ENCODE measurements at places on chromosomes 5 and 9.

- ATAC-seq: no peak
Observed at GRCh38 chr5:81401266-81401665, 7.3 kb upstream of the ACOT12 start.

- no peak for ATAC-seq
Observed at GRCh38 chr5:23027331-23027730, 174.2 kb upstream of the CDH12 start.

- ATAC-seq: no peak
Observed at GRCh38 chr5:180122875-180123274, 51.3 kb upstream of the RNF130 start.

GRCh38 chr5:376799-377325, 55.3 kb downstream of the AHRR start:
- no peak for ATAC-seq

GRCh38 chr9:6788162-6789016, 30.6 kb downstream of the KDM4C start:
- no peak for ATAC-seq

- ATAC-seq: no peak
Observed at GRCh38 chr5:93691997-93692396, 49.4 kb downstream of the POU5F2 start.

GRCh38 chr5:142007237-142007544, 5.6 kb downstream of the GNPDA1 start:
- ATAC-seq: no peak

GRCh38 chr9:130896233-130897014, at the start of gene QRFP:
Gene QRFP (minus strand): TSS chr9:130896812. CDS start chr9:130893838, 2,974 bp downstream.
- no peak for ATAC-seq

- ATAC-seq: no peak
Observed at GRCh38 chr9:37405350-37405749, 17.1 kb upstream of the GRHPR start.

- no peak for ATAC-seq
Observed at GRCh38 chr9:76628155-76628554, 136.1 kb upstream of the PCA3 start.

DNA sequence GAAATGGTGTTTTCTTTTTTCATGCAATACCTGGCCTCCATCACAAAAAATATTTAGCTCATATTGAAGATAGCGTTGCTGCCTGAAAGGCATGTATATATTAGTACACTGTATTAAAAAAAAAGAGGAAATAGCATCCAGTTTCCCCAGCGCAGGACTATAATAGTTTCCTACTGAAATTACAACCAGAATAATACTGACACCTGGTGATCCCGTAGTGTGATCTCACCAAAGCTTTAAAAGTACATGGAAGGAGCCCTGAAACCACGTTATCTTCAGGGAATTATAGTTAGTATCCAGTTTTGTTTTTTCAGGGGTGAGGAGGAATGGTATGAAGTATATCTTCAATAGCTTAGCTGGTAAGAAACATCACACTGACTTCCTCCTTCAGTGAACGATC, 264.9 kb downstream of the CD180 start:
- ATAC-seq: no peak

DNA sequence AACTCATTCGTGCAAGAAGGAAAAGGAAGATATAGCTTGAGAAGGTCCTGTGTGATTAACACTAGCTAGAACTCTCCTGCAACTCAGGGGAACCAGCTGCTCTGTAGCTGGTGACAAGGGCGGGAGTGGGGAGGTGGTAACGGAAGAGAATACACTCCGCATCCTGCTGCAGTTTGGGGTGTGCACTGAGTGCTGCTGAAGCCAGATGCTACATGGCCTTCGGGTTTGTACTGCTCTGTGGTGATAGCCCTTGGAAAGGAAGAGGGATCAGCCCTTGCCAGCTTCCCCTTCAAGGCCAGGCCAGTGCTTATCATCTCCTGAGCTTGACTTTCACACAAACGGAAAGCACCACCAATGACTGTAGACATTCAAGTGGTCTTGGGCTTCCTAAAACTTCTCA, 34.3 kb downstream of the FRMD3 start:
- ATAC-seq: no peak

- no peak for ATAC-seq
Observed at GRCh38 chr9:106479679-106480078, 383.3 kb upstream of the ZNF462 start.

DNA sequence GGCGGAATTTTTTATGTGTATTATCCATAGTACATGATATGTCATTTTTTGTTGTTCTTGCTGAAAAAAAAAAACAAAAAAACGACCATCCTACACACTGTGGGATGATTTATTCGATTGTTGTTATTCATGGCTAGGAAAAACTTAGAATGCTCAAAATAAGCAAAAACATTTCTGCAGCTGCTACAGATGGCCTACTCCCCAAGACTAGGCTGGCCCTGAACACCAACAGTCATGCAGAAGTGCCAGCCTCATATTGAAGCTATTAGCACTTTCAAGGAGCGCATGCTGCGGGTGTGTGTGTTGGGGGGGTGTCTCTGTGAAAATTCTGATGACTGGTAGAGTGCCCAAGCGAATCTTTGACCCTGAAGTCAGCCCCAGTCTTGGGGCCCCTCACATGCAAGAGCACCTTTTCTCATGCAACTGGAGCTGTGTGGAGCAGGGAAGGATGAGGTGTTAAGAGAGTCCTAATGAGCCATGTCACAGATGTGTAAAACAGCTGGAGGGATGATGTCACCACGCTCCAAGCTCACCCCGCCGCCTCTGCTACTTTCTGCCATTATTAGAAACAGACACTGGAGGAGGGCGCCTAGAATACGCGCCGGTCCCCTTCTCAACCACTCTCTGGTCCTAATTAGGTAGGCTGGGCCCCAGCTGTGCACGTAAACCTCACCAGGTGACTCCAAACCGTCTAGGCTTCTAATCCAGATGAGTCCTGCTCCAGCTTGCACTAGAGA, 61.0 kb upstream of the SMIM23 start:
- no peak for ATAC-seq

DNA sequence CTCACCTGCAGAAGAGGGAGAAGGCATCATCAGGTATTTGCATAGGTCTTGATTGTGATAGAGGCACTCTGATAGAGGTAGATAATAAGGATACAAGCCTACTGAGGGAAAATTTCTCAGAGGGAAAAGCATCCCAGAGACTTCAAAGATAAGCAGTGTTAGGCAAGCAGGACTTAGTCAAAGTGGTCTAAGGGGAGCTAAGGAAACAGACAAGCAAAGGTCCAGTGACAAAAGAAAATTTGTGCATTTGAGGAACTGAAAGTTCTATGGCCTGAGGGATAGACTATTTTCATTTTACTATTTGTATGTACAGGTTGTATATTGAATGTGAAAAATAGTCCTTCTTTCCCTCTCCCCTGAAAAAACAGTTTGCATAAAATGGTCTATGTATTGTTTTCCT, 27.4 kb downstream of the OXCT1 start:
- ATAC-seq: no peak

- no peak for ATAC-seq
Observed at GRCh38 chr9:36029765-36030528, 6.8 kb upstream of the RECK start.

GRCh38 chr5:138753794-138754698, 821 bp downstream of the CTNNA1 start:
- peak; percentile 40 for ATAC-seq

DNA sequence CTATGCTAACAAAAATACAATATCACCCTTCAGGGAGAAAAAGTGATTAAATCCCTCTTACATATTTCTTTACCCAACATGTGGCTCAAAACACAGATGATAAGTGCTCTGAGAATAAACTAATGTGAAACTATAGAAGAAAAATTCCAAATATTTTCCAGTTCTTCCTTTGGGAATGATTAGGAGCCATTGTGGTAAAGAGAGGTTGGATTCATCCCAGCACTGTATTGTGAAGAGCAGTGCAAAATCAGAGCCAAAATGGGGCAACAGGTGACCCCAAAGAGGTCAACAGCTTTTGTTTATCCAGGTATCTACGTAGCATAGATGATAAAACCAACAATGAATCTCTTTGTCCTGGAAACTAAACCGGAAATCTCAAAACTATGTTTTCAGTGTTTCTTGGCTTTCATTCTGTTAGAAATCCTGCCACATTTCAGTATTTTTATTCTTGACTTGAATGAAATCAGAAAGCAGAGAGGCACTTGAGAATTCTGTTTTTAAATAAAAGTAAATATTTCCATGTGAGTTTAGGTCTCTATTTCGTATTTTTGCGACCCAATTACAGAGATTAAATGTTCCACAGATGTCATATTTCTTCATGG, 120.4 kb upstream of the FST start:
- ATAC-seq: no peak

GRCh38 chr5:121086671-121087070, 622.6 kb downstream of the PRR16 start:
- no peak for ATAC-seq

- ATAC-seq: no peak
Observed at GRCh38 chr5:153168241-153168640, 322.2 kb upstream of the GRIA1 start.

DNA sequence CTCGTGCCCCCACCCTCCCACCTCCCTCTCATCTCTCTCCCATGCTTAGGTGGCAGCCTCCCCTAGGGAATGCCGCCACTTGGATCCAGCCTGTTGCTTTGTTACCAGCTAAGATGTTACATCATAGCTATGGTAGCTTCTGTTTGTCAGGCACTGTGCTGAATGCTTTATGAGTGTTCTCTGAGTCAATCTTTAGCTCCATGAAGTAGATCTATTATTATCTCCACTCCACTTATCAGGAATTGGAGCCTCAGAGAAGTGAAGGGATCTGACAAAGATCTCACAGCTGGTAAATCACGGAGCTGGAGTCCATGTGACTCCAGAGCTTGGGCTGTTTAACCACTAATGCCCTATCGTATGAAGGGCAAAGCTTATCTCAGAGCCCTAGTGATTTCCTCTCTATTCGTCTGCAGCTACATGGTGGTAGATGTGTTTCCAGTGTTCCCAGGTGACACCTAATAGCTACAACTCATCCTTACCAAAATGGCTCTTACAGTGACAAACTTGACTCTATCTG, 54.1 kb downstream of the GARNL3 start:
- ATAC-seq: no peak

- ATAC-seq: no peak
Observed at GRCh38 chr9:30536494-30536893, 1847.9 kb upstream of the ACO1 start.

DNA sequence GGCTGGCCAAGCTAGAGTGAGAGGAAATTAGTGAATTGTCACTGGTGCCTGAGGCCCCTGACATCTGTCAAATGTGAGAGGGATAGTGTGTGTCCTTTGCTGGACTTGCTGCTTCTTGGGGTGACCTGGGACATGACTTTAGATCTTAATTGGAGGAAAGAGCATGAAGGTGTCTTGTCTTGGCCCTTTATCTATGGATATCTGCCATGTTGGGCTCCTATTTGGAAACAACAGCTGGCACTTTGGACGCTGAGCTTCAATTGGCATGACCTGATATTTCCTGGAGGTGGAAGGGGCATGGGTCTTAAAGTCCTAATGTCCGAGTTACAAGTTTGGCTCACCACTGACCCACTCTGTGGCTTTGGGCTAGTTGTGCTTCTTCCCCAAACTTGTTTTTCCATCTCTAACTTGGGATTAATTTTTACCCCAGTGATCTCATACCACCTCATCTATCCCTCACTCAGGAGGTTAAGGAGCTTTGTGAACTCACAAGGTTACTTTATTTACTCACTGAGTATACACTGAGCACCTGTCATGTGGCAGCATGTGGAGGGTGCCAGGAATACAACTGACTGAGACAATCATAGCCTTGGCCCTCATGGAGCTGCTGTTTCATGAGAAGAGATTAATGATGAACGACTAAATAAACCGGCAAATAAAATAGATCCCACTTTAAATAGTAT, 30.1 kb upstream of the CXCL14 start:
- no peak for ATAC-seq

GRCh38 chr5:159469496-159470372, 139.4 kb upstream of the IL12B start:
- ATAC-seq: peak; percentile 77

DNA sequence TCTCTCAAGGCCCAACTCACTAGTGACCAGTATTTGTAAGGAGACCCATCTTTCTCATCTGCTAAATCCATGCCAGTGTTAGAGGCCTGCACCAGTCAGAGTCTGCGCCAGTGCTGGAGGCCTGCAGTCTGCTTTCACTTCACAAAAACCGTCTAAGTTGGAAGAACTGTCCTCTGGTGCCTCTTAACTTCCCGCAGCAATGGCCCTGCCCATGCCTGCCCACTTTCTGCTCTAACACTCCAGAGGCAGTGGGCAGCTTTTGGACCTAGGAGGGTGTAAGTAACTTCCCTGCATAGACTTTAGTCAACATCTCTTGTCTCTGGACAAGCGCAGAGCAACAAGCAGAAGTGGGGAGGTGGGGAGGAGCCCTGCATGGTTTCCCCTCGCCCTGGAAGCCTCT, 152.9 kb downstream of the AUH start:
- no peak for ATAC-seq

DNA sequence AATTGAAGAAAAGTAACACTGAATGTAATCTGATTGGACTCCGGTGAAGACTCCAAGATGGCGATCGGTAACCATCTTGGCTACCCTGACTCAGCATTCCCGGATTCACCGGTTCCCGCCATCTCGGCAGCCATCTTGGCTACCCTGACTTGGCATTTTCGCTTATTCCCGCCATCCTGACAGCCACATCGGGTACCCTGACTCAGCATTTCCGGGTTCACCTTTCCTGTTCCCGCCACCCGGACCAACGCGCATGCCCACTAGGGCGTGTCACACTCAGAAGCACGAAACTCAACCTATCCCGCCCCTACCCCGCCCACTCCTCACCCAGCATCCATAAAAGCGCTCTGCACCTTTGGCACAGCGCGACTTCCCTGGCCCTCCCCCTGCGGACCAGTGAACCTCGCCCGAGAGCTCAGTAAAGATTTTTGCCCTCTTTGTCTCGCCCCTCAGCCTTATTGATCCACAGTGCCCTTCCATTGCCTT, 17.2 kb downstream of the SPTLC1 start:
- ATAC-seq: peak; percentile 23

- no peak for ATAC-seq
Observed at GRCh38 chr5:36272136-36272690, 29.5 kb downstream of the RANBP3L start.

DNA sequence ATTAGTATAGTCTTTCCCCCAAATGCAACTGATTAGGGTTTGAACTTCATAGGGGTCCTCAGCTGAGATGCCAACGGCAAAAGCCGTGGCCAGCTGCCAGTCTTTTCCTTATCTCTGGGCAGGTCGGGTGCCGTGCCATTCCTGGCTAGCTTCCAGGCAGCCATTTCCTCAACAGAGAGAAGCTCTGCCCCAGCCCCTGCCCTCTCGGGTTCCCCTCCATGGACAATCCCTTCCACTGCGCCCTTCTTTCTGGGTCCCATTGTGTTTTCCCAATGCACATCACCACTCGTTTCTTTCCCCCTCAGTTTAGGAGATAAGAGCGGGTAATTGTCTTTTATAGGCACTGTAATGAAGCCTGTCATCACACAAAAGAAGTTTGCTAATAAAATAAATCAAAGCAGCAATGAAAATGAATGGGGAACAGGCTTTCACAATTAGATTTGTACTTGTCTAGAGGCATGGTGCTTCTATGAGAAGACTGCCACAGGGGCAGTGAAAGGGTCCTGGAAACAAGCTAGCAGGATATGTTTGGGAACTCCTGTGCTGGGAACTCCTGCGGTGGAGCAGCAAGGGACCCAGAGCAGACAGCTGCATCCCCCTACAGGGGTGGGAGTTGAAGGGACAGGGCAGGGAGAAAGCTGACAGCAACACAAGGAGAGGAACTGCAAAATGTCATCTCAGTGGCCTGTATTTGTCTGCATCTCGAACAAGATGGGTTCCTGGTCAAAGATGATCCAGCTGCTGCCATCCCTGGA, 48.0 kb upstream of the SAP30L start:
- no peak for ATAC-seq

GRCh38 chr9:91966503-91966902, 16.5 kb upstream of the ROR2 start:
- no peak for ATAC-seq

- ATAC-seq: peak; percentile 42
Observed at GRCh38 chr9:33350310-33350709, 52.1 kb downstream of the AQP7 start.

Data from activated T-helper 17 cell treated with anti-CD3 and anti-CD28 coated beads, Interleukin-2, amount 50 U/mL, for 72 hours (primary cell).